ENCODE measurements at places on chromosomes 2 and 18.

GRCh38 chr18:52596748-52597435 is 256.9 kb downstream of the DCC start:
- DNase-seq: no peak

DNA sequence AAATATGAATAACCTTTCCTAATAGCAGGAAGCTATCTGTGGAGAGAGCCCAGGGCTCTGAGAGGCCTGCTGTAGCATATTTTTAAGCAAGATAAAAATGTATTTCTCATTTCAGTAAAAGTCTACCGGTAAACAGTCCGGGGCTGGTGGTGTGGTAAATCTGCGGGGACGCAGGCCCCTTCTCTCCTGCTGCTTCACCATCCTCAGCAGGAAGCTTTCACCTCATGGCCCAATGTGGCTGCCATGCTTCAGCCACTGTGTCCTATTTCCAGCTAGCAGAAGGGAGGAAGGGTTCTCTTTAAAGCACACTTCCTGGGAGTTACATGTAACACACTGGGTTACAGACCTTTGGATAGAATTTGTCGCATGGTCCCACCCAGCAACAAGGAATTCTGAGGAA is 79.5 kb upstream of the ODC1 start:
- no peak for DNase-seq

- DNase-seq: peak; percentile 45
Observed at GRCh38 chr2:45826884-45827635, 175.6 kb downstream of the PRKCE start.

GRCh38 chr2:207805566-207806226 is 36.0 kb upstream of the FZD5 start:
- DNase-seq: no peak

- DNase-seq: peak; percentile 20
Observed at GRCh38 chr2:144256996-144257707, 262.8 kb downstream of the ZEB2 start.

- no peak for DNase-seq
Observed at GRCh38 chr2:64213532-64214275, 69.5 kb upstream of the PELI1 start.

- DNase-seq: no peak
Observed at GRCh38 chr18:49486606-49486952, 455 bp downstream of the C18orf32 start.

- DNase-seq: no peak
Observed at GRCh38 chr2:160932960-160933359, 227.3 kb upstream of the TANK start.

DNA sequence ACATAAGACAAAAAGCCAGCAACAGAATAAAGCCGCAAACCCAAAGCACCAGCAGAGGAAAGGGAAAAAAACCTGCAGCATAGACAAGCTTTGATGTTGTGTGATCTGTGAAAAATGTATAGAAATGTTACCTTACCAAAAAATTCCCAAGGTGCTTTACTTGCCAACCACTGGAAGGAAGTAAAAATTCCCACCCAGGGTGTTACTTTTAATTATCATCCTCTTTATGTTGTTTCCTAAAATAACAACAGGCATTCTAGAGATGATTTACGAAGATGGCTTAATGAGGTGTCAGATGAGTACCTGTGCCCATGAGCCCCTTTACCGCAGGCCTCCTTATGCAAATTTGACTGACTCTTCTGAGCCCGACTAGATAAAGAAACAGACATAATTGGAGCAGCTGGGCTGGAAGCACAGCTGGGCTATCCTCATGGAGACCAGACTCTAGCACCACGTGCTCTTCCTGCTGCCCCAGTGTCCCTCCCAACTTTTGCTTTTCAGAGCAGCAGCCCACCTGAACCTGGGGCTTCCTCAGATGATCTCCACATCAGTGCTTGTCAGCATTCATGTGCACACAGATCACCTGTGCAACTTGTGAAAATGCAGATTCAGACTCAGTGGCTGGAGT is 41.5 kb downstream of the SRSF7 start:
- DNase-seq: no peak

- DNase-seq: peak; percentile 81
Observed at GRCh38 chr18:59052965-59053820, 86.5 kb upstream of the SEC11C start.

DNA sequence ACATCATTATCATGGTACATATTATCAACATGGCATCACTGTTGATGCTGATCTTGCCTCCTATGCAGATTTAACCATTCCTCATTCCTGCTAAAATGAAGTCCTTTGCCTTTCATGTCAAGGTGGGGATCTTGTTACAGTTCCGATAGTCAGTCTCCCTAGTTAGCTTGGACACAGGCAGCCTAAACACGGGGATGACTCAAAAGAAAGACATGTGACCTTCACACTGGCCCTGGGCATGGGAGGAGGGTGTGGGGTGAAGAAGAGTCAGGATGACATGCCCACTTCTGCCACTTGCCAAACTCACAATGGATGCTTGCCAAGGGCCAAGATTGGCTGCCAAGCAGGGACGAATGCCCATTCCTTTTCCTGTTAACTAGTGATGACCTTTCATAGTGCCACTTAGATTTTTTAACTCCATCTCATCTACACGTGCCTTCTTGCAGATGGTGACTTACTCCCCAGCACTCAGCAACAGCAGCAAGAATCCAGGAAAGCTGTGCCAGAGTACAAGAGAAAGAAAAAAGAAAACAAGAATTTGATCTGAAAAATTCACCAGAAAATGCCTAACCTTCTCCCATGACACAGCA is 13.9 kb upstream of the SLC1A4 start:
- no peak for DNase-seq

DNA sequence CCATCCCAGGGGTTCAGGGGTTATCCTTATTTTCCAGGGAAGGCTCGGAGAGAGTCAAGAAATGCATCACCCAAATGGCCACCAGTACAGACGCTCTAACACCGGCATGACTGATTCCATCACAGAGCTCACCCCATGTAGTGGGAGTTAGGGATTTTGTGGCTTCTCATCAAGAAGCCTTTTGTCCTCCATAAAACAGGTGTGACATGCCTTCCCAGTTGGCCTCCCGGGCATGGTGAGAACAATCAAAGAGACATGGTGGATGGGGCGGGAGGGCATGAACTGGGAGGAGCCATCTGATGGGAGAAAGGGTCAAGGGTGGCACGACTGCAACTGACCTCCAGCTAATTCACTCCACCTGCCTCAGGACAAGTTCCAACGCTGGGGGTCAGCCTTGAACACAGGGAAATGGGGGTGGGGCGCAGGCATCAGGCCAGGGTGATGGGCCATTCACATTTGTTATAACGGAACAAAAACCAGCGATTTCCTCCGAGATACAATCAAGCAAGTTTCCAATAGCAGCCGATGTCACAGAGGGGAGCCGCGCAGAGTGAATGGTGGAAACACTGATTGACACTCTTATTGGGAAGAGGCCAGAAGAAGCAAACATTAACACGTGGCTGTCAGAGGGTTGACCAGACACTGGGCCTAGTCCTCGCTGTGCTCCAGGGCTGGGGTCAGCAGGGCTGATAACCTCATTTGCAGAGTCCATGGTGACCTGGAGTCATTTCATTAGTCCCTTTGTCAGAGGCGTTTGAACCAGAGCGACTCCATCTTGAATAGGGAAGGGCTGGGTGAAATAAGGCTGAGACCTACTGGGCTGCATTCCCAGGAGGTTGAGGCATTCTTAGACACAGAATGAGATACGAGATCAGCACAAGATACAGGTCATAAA is 80.5 kb upstream of the HPCAL1 start:
- DNase-seq: no peak

GRCh38 chr18:75546964-75547363 is 119.5 kb upstream of the SMIM21 start:
- no peak for DNase-seq

DNA sequence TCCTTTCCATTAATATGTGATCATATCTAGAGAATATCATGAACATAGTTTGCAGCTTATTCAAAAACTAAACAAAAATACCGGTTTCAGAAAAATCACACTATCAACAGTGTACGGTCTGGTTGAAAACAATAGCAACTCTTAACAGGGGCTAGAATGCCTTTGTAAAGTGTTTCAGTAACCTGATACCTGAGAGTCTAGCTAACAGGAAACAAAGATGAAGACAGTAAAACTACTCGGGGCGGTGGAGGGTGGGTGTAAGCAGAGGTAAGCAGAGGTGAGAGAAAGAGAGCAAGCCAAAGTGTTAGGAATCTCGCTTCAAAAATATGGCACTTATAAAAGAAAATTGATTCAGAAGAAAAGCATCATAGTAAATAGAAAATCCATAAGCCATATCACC is 109.0 kb upstream of the RGPD4 start:
- DNase-seq: no peak

GRCh38 chr2:11989354-11989703 is 242.9 kb downstream of the LPIN1 start:
- DNase-seq: no peak

GRCh38 chr2:114925296-114926255 is 483.1 kb downstream of the DPP10 start:
- no peak for DNase-seq

GRCh38 chr2:58133395-58133794 is 86.8 kb downstream of the VRK2 start:
- DNase-seq: no peak

DNA sequence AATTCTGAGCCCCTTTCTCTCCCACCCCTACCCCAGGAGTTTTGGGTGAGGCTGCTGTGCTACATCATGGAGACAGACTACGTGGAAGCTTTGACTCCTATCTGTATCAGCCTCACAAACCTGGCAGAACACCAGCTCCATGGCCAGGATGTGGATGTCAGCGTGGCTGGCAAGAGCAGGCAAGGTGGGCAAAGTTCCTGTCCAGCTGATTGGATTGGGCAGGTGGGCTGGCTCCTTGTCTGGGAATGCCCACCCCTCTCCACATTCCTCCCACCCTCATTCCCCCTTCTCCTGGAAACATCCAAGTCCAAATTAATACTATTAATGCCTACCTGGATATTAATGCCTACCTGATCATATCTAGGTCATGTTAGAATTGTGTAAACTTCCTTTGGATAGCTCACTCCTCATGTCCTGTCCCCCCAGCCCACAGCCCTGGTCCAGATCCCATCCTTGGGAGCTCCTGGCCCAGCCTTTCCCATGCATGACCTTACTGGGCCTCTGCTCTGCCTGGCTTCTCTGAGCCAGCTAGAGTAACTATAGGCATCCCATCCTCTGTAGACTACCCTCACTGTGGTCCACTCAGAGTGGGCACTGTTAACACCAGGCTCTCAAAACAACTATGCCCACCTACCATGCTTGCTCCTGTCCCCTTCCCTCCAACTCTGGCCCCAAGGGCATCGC is 24.1 kb downstream of the MROH2A start:
- DNase-seq: no peak

DNA sequence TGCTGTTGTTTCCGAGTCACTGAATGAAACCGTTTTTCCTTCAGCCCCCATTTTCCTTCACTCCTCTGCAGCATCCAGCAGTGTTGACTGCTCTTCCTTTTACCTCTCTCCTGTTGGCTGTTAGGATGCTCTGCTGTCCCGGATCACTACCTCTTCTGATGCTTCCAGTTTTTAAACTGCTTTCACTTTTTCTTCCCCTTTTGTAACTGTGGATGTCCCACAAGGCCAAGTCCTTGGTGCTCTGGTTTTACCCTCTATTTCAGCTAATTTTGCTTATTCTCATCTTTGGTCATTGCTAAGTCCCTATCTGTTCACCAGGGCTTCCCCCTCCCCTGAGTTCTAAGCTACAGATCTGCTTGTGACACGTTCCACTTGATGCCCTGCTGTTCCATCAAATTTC is 39.4 kb upstream of the MAP4K3 start:
- no peak for DNase-seq

DNA sequence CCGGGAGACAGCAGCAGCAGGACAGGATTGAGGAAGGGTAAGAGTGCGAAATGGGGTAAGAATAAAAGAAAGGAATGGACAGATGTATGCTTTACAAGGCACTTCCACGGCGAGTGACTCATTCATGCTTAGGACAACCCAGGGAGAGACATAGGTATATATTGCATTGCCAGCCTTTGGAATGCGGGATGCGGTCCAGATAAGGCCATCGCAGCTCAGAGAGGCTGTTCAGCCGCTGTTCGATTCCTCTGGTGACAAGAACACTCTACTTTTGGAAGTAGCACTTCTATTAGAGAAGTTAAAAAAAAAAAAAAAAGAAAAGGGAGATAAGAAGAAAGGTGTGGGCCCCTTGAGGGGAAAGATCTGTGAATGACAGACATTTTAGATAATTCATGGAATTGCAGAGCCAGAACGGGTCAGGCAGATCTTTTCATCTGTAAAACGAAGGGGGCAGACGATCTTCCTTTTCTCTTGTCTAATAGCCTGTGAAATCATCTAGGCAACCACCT is 819 bp upstream of the NCOA1 start:
- no peak for DNase-seq

DNA sequence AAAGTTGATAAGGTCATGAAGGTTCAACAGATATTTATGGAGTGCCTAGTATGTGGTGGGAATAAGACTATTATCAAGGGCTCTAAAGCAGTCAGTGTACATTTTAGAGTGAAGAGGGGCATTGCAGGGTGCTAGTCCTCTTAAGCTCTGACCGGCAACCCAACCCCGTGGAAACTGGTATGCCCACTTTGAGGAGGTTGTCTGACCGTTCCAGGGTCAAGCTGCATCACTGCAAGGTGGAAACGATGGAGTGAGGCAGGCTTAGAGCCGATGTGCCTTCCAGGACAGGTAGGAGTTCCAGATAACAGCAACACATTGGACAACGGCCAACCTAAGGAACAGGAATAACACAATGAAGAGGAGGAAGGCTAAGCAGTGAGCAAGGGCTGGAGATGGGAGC is 1.4 kb upstream of the UCN start:
- DNase-seq: no peak

DNA sequence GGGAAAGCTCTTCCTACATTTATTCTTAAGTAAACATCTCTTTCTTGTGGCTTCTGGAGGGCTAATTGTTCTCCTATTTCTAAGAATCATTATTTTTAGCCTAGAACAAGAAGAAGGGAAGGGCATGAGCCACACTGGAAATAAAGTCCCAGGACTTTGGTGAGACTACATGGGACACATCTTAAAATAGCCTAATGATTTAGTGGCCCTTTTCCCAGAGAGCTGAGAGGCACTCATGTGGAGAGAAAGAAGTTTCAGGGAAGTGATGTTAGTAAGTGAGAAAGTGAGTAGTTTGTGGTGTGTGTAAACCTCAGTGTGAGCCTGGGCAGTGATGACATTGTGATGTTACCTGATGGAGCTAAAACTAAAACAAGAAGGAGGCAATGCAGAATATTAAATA is 14.6 kb downstream of the ITGA4 start:
- DNase-seq: no peak

DNA sequence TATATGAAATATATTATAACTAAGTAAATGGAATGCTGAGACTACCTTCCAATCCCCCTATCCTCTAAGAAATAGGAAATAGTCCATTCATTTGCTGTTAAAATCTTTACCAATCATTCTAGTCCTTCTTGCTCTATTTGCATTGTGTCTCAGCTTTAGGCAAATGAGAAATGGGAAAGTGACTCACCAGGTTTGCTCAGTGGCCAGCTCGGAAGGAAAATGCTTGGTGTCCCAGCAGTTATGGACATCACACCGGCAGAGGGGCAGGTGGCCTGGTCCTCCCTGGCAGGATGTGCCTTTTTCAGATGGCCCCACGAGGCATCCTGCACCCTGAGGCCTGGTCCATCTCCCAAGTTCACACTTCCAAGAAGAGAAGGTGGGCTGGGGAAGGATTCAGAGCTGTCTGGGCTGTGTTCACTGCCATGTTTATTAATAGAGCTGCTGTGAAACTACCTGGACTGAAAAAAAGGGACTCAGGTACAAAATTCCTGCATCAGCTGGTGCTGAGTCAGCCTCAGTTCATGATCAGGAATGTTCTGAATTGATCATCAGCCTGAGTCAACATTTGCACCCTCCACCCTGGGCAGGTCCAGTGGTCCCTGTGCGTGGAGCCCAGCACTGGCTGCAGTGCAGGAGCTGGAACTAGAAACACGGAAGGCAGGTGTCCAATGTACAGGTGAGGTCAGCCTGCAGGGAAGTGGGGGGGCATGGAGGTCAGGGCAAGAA is 60.1 kb upstream of the ARL4C start:
- no peak for DNase-seq
